Activated T-cell treated with anti-CD3 and anti-CD28 coated beads, Interleukin-2, amount 50 U/mL, for 72 hours (primary cell): ENCODE measurements at places on chromosomes 13 and 19. TPM values are rescaled to one million over a fixed set of nuclear protein-coding genes. Genes with fewer than 3 reads are reported as not detected.

The EXOC3L2 gene
- not detected for total RNA-seq

DNA sequence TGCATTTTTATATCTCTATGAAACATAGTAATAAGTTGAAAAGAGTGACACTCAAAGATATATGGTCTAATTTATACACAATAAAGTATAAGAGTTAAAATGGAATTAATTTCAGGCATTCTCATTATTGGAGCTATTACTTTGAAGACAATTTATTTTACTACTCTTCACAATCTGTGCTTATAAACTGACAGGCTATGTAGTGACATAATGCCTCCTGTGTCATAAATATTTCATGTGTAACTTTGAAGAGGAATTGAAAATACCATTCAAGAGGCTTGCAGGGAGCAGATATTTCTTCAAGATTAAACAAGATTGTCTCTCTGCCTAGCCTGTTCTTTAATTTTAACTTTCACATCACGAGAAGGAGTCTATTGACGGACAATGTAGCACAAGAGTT, 1881.5 kb upstream of the PCDH20 start:
- H3K27ac ChIP-seq: no peak overlapping the region
- H3K36me3 ChIP-seq: peaks cover 2% of the 10 kb centered on the region
- DNase-seq: no peak
- H3K4me1 ChIP-seq: no peaks in the 10 kb centered on the region
- no peaks in the 10 kb centered on the region for H3K27me3 ChIP-seq
- no peak overlapping the region for H3K4me3 ChIP-seq

- H3K4me1 ChIP-seq: peaks cover 13% of the 10 kb centered on the region
- no peak for DNase-seq
- H3K36me3 ChIP-seq: peaks cover 34% of the 10 kb centered on the region
- no peak overlapping the region for H3K27ac ChIP-seq
- H3K27me3 ChIP-seq: no peaks in the 10 kb centered on the region
Measured at GRCh38 chr13:99548448-99548847, 47.2 kb downstream of the TM9SF2 start.

DNA sequence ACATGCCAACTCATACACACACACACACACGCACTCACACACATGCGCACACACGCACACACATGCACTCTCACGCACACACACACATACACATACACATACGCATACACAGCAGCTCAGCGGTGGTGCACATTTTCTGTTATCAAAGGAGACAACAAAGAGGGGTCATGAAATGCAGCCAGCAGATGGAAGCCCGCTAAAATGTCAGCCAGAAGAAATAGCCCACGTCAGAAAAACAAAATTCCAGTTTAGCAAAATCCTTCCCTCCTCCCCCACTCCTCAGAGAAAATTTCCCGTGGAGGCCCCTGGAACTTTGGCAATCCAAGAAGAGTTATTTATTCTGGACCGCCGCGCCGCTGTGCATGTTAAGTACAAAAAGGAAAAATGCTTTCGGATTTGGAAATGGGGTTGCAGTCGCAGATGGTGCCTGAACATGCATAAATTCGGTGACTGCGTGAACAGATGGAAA, 114.6 kb upstream of the VSTM2B start:
- DNase-seq: no peak
- no peaks in the 10 kb centered on the region for H3K4me1 ChIP-seq
- no peaks in the 10 kb centered on the region for H3K27me3 ChIP-seq
- no peaks in the 10 kb centered on the region for H3K36me3 ChIP-seq
- H3K27ac ChIP-seq: no peak overlapping the region

GRCh38 chr13:27972478-27972820, 3.3 kb upstream of the CDX2 start:
- no peak overlapping the region for H3K27ac ChIP-seq
- H3K4me1 ChIP-seq: peaks cover 37% of the 10 kb centered on the region
- no peak for DNase-seq
- H3K4me3 ChIP-seq: no peak overlapping the region
- H3K36me3 ChIP-seq: no peaks in the 10 kb centered on the region

The TBXA2R gene
- total RNA-seq: 2.9 TPM

DNA sequence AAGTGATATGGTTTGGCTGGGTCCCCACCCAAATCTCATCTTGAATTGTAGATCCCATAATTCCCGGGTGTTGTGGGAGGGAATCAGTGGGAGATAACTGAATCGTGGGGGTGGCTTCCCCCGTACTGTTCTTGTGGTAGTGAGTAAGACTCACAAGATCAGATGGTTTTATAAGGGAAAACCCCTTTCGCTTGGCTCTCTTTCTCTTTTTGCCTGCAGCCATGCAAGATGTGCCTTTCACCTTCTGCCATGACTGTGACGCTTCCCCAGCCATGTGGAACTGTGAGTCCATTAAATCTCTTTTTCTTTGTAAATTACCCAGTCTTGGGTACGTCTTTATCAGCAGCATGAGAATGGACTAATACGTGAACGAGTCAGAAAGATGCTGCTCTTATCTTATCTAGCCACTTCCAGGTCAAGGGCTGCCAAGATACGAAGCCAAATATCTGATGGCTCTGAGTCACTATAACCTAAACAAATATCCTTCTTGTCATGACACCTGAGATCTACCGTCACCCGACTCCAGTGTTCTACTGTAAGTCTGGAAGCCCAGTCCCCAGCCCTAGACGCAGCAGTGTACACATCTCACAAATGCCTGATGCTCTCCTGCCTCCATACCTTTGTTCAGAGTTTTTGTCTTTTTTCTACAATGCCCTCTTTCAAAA, 45.9 kb downstream of the SLC15A1 start:
- H3K27ac ChIP-seq: no peak overlapping the region
- no peaks in the 10 kb centered on the region for H3K36me3 ChIP-seq
- H3K27me3 ChIP-seq: peaks cover 40% of the 10 kb centered on the region
- H3K4me3 ChIP-seq: no peak overlapping the region

- no peak overlapping the region for H3K27ac ChIP-seq
- no peaks in the 10 kb centered on the region for H3K4me1 ChIP-seq
- DNase-seq: no peak
- H3K4me3 ChIP-seq: no peak overlapping the region
Measured at GRCh38 chr13:104253063-104253680, 1187.0 kb upstream of the SLC10A2 start.

- no peak overlapping the region for H3K27ac ChIP-seq
- no peak for DNase-seq
- H3K36me3 ChIP-seq: no peaks in the 10 kb centered on the region
- no peak overlapping the region for H3K4me3 ChIP-seq
- no peaks in the 10 kb centered on the region for H3K4me1 ChIP-seq
- H3K27me3 ChIP-seq: no peaks in the 10 kb centered on the region
Measured at GRCh38 chr13:35793823-35794222, 317.3 kb upstream of the MAB21L1 start.

The ZNF563 gene
- 13.1 TPM for total RNA-seq
